Left colon (tissue), 2 donors: ENCODE measurements at places on chromosomes 1 and 21. TPM values are rescaled to one million over a fixed set of nuclear protein-coding genes. Genes with fewer than 3 reads are reported as not detected.

DNA sequence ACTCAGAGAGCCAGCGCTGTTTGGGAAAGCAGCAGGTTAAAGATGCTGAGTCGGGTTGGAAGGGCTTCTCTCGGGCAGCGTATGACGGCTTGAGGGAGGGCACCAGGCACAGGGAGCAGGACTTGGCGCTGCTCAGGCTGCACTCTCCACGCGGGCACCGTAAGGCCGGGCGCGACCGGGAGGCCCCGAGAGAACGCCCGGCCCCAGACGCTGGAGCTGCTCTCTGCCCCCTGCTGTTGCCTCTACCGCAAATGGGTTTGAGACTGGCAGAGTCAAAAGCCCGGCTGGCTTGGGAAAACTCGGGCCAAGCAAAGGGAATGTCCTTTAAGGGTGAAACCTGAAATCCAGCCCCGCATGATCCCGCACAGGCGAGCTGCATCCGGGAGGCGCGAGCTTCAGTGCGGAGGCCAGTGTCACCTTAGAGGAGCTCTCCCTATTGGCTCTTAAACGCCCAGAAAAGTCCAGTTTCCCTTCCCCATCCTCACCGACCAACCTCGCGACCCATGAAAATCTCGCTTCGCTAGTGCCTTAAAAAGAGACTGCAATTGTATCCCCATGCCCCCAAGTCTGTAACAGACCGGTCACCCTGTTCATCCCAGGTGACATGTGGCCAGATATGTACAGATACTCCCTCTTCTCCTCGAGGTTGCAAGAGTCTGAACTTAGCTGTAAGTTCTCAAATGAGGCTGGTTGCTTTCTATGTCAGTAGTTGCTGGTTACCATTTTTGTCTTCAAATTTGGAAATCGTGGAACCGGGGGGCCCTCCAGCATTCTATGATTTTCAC, 1.1 kb downstream of the PRRX1 start:
- no peak for DNase-seq

GRCh38 chr1:84538599-84538998, 32.2 kb upstream of the GNG5 start:
- no peak for DNase-seq

DNA sequence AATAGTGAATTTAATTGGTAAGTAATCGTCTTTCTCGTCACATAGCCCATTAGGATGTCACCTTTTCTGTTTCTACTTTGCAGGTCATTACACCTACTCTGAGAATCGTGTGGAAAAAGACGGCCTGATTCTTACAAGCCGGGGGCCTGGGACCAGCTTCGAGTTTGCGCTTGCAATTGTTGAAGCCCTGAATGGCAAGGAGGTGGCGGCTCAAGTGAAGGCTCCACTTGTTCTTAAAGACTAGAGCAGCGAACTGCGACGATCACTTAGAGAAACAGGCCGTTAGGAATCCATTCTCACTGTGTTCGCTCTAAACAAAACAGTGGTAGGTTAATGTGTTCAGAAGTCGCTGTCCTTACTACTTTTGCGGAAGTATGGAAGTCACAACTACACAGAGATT, 23.3 kb downstream of the PARK7 start:
- no peak for DNase-seq

Gene LIPI
- not detected for total RNA-seq

- no peak for DNase-seq
Observed at GRCh38 chr1:203268901-203269653, 36.2 kb upstream of the BTG2 start.

DNA sequence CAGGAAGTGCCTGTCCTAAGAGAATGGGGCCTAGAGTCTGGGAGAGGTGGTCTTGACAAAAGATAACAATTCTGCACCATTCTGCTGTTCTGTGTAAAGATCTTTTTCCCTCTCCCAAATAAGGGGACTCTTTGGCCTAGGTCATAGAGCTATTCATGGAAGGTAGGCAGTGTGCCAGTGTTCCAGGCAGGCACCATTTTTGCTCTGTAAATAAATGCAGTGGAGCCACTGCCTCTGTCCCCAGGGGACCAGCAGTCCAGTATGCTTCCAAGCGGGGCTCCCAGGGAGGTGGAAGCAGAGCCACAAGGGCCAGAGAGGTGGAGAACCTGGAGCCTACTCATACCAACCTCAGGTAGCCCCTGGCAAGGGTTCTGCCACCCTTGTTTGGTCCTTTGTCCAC, 25.9 kb downstream of the KCNA2 start:
- no peak for DNase-seq

GRCh38 chr1:112594208-112594876, 24.6 kb downstream of the ST7L start:
- no peak for DNase-seq

Gene INSRR
- total RNA-seq: not detected
